ENCODE measurements at places on chromosomes 1 and 21. TPM values are rescaled to one million over a fixed set of nuclear protein-coding genes. Genes with fewer than 3 reads are reported as not detected.
A peak's percentile ranks its signal among the peaks of the same experiment; 100 is the strongest.

GRCh38 chr1:975896-976683 lies 5.8 kb downstream of the PERM1 start:
- peaks cover 4% of the 10 kb centered on the region for H3K27me3 ChIP-seq
- H3K36me3 ChIP-seq = no peaks in the 10 kb centered on the region
- H3K4me1 ChIP-seq = peaks cover 9% of the 10 kb centered on the region
- peak; percentile 65 for DNase-seq
- H3K27ac ChIP-seq = no peak overlapping the region

GRCh38 chr1:25560788-25561187 lies 17.4 kb downstream of the LDLRAP1 start:
- peaks cover 63% of the 10 kb centered on the region for H3K4me1 ChIP-seq
- no peak for DNase-seq
- peaks cover 11% of the 10 kb centered on the region for H3K36me3 ChIP-seq
- H3K4me3 ChIP-seq = no peak overlapping the region

DNA sequence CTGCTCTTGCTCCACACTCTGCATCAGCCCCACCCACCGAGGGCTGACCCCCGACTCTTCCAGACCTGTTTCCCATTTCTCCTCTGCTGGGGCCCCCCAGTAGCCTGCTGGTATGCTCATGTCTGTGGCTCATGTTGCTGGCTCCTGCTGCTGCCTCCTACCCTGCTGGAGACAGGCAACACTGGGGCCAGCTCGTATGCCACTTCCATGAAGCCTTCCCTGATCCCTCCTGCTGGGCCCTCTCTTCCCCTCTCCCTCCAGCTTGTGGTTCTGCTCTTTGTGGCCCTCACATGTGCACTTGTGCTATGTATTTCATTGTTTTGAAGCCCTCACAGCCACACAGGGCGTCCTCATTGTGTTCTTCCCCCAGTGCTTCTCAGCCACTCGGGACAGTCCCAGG lies 40.5 kb downstream of the CNN3 start:
- no peak overlapping the region for H3K27ac ChIP-seq
- no peaks in the 10 kb centered on the region for H3K36me3 ChIP-seq
- no peak overlapping the region for H3K4me3 ChIP-seq
- H3K4me1 ChIP-seq = peaks cover 10% of the 10 kb centered on the region
- H3K27me3 ChIP-seq = no peaks in the 10 kb centered on the region
- no peak for DNase-seq

DNA sequence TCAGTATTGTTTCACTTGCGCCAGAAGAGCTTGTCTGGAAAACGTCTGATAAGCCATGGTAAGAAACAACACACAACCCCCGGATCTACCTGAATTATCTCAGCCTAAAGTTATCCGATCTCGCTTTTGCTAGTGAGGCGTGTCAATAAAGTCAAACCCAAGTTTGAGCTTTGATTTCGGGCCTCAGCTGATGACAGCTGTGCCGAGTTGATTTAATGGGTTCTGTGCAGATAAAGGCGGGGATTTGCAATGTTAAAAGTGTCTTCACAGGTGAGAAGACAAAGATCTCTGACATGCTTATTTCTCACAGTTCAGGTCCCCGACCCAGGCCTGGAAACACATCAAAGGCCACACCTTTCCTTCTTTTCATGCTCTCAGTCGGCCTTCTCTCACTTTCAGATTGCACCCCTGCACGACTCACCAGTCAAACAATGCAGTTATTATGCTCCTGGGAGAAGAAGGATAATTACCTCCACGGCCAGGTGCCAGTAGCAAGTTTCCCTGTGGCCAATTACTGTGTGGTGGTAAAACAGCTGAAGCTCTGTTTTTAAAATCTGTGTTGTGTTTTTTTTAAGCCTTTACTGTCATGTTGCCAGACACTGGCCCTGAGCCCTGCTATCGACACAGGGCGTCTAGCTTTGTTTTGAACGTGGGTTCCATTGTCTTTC lies 245.3 kb upstream of the RUNX1 start:
- H3K27ac ChIP-seq = no peak overlapping the region
- no peaks in the 10 kb centered on the region for H3K36me3 ChIP-seq
- no peak overlapping the region for H3K4me3 ChIP-seq
- H3K4me1 ChIP-seq = no peaks in the 10 kb centered on the region

Gene NBPF4
- total RNA-seq = not detected

Gene NCSTN
- total RNA-seq = 60.7 TPM

Gene APOBEC4
- total RNA-seq = 0.33 TPM
